CD8-positive, alpha-beta memory T cell (primary cell): ENCODE measurements at places on chromosomes 2 and 18.

- DNase-seq: no peak
Observed at GRCh38 chr2:232075080-232075479, 113.6 kb downstream of the DIS3L2 start.

- no peak for DNase-seq
Observed at GRCh38 chr2:150994076-150994475, 267.6 kb downstream of the RBM43 start.

GRCh38 chr2:108978709-108979111 is 10.3 kb downstream of the EDAR start:
- DNase-seq: no peak

DNA sequence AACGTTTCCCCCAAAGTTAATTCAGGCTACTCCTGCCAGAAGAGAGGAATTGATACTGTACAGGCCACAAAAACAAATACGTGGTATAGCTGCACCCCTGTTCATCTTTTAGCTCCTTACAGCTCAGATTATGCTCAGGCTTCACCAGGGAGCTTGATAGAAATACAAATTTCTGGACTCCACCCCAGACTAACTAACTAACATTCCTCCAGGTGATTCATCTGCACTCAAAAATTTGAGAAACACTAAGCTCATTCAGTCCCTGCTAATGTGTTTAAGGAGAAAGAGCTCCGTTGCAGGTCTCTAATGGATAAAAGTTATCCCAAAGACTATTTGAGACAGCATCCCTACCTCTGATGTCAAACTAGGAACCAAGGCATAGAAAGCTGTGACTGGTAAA is 36.8 kb upstream of the UNC80 start:
- no peak for DNase-seq

GRCh38 chr2:157393348-157393747 is 50.5 kb downstream of the CYTIP start:
- no peak for DNase-seq

GRCh38 chr18:56458770-56459712 is 179.4 kb downstream of the TXNL1 start:
- no peak for DNase-seq

- no peak for DNase-seq
Observed at GRCh38 chr2:43491065-43491639, 104.7 kb downstream of the THADA start.

GRCh38 chr18:1483385-1483784 is 578.7 kb downstream of the ADCYAP1 start:
- no peak for DNase-seq

DNA sequence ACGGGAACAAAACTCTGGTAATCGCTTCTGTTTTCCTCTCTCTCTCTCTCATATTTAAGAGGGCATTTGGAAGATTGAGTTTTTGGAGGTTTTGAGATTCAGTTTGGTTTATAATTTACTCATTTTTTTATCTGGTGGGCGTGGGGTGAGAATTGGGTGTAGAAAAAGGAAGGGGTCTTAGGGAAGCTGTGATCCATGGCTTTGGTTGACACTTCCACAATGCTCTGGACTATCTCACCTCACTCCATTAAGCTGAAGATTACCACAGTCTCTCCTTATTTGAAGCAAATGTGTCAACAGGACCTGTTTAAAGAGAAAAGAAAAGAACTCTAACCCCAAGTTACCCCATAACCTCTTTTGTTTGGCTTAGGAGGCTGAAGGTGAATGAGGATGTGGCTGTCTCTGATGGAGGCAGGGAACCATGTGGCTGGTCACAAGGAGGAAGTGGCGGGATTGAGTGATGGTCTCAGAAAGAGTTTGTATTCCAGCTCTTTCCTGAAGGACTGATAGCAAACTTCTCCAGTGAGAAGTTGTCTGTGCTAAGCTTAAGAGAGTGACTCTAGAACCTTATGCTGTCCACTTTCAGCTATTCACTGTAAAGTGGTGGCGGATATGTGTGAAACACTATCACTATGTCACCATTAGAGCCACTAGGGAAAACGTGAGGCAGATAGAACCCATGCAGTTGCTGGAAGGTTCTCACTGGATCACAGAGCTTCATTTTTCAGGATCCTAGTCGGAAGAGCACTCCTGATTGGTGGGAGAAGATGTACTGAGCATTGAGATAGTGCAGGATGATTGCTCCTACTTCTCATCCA is 934 bp downstream of the ZNF804A start:
- DNase-seq: no peak

DNA sequence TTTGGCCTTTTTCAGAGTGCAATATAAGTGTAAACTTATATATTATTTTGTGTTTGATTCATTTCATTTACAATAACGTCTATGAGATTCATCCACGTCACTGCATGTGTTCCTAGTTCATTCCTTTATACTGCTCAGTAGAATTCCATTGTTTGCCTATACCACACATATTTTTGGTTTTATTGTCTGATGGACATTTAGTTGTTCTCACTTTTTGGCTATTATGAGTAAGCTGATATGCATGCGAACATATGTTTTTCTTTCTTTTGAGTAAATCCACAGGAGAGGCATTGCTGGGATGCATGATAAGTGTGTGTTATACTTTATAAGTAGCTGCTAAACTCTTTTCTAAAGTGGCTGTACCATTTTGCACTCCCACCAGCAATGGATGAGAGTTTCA is 314.8 kb upstream of the HS6ST1 start:
- no peak for DNase-seq

- no peak for DNase-seq
Observed at GRCh38 chr2:216495656-216496055, 3.0 kb upstream of the RPL37A start.

GRCh38 chr18:35515460-35516130 is 17.8 kb upstream of the INO80C start:
- DNase-seq: no peak

DNA sequence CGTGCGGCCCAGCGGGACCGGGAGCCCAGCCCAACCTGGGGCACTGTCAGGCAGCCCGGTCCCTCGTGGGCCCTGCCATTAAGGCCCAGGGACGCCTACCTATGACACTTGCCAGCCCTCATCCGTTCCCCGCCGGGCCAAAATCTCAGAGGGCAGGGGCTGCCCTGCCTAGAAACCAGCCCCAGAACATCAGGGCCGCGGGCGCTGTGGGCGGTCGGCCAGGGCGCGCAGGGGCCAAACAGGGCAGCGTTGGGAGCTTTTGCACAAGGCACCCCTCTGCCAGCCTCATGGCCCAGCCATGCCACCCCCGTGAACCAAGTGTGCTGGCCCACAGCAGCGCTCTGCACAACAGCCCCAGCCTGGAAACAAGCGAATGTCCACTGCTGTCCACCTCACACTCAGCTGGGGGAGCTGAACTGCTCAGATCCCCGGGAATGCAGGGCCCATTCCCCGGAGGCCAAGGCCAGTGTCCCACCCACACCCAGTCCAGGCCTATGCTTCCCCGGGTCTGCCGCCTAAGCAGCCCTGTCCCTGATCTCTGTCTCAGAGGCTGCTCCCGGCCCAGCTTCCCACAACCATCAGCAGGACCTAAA is 3.5 kb upstream of the NEURL3 start:
- no peak for DNase-seq

GRCh38 chr2:32832821-32833220 is 113.9 kb upstream of the LTBP1 start:
- DNase-seq: no peak

- no peak for DNase-seq
Observed at GRCh38 chr2:15427987-15428386, 133.1 kb downstream of the NBAS start.

DNA sequence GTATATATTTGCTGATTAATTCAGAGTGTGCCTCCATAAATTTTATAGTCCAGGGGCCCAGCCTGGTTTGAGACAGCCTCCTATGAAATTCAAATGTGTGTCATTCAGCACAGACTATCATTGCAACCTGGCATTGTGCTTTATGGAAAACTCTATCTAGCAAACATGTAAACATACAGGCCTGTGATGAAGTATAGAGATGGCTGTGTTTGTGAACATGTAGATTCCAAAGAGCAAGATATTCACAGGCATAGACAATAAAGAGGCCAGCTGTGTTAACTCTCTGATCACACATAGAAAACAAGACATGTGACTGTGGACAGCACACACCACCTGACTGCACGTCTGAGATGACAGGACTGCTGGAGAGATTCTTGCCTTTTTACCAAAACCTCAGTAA is 297.9 kb downstream of the EN1 start:
- no peak for DNase-seq

DNA sequence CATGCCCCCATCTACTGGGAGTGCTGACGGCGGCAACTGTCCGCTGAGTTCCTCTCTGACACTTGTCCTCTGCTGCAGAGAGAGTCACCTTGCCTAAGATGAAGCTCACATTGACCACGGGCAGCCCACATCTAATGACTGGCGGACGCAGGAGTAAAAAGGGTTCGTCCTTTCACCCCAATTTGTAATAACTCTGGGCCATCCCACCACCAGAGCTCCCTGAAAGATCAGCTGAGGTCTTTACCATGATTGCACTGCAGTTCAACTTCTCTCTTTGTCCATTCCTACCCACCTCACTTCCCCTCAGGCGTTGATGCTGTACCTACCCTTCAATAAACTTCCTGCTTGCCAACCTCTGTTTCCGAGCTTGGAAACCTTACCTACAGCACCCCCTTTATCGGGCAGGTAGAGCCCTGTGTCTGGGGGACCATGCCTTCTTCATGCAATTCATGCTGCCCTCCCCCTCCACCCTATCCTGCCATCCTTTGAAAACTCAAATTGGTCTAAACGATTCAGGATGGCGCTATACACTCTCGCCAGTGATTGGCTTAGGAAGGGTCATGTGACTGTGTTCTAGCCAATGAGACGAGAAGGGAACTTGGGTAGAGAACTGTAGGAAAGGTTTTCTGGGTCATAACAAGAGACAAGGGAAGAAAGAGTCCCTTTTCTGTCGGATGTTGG is 10.3 kb upstream of the B3GNT2 start:
- no peak for DNase-seq

GRCh38 chr2:38856165-38856564 is 19.6 kb downstream of the DHX57 start:
- DNase-seq: no peak

DNA sequence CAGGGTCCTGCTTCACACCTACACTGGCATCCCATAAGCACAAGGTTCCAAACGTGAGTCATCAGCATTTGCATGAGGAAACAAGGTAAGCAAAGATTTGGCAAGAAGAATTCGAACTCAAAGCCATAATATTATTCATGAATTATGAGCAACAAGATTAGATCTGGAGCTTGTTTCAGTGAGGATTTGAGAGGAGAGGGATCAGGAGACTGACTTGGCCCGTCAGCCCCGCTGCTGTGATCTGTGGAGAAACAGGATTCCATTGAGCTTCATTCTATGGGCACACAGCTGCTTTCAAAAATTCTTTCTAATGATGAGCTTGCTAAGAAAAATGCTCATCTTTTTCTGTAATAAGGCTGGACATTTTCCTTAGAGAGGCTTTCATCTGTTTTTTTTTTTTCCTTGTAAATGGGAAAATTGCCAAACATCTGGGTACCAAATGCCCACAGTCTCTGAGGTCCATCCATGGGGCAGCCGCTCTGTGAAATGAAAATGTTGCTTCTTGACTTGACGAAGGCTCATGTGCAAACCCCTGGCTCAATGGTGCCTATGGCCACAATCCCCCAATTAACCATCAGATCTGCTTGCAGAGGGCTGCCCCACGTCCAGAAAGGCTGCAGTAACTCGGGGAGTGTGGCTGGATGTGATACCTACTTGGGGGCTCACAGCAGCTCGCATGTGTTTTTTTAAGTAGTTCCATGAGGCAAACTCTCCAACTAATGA is 179.3 kb downstream of the TMEM18 start:
- DNase-seq: no peak

GRCh38 chr18:66439670-66440069 is 164.2 kb downstream of the CDH19 start:
- no peak for DNase-seq

DNA sequence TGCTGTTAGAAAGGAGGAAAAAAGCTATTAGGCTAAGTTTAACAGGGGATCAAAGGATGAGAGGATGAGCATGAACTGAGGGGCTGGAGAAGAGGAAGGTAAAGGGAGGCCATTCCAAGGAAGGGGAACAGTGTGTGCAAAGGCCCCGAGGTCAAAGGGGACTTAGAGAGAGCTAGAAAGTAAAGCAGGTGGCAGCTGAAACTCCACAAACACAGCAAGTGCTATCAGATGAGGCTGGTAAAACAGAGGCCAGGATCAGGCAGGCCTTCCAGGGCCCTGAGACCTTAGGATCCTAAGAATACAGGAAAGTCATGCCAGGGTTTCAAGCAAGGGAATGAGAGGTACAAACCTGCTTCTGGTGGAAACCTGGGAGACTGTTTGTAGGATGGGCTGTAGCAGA is 5.8 kb downstream of the HDAC4 start:
- no peak for DNase-seq

DNA sequence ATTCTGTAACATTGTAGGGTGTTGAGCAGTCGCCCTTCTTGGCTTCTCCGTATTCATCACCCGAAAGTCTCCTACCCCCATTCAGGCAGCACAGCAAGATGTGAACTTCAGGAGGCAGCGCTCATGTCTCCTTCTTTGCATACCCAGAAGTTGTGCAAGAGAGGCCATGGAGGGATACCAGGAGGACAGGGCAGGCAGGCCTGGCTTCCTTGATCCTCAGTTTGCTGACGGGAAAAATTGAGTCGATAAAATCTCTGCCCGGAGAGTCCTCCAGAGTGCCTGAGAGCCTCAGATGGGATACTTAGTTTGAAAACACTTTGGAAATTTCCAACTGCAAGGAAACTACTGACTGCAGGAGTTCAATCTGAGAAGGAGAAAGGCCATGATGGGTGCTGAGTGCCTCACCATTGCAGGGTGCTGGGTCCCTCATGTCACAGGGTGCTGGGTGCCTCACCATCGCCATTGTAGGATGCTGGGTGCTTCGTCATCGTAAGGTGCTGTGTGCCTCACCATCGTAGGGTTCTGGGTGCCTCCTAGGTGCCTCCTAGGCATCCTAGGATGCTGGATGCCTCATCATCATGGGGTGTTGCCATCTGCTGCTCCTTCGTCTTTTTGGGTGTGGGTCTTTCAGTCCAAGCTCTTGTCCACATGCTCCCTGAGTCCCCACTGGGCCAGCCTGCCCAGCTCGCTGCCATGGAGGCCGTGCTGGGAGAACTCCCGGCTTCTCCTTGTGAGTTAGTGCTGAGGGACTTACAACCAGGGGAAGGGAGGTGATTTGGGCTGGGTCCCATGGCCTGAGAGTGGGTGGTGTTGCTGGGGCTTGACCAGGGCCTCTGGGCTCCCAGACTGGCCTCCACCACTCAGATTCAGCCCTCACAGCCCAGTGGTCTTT is 162.4 kb downstream of the DDX1 start:
- no peak for DNase-seq

GRCh38 chr18:58118536-58118935 is 74.5 kb downstream of the NEDD4L start:
- DNase-seq: no peak

DNA sequence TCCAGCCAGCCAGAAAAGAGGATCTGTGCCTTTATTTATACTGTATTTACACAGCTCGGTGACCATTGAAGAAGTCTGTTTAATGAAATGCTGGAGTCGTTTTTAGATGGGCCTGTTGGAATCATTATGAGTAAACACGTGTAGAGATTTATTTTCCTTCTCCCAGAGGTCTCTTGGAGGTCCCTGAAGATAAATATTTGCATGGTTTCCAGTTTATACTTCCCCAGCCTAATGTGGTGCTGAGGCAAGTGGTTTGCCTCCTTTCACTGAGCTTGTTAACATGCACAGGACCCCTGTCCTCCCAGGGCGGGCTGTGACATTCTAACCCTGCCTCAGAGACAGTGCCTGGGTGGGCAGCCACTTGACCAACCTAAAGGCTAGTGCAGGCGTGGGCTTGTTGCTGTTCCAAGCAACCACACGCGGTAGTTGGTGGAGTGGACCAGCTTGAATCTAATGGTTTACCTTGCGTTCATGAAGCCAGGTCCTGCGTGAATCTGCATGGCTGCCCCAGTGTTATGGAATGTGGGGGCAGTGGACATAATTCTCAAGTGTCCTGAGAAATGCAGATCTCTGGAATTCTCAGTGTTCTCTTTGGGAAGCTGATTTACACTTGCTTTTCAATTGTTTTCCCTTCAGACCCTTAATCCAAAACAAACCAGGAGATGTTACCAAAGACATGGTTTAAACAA is 130.2 kb upstream of the DLX2 start:
- no peak for DNase-seq
